ENCODE measurements at places on chromosomes 6 and 20. TPM values are rescaled to one million over a fixed set of nuclear protein-coding genes. Genes with fewer than 3 reads are reported as not detected.

FKBP1C gene
- not detected for total RNA-seq

PKHD1 gene
- under 0.01 TPM for total RNA-seq

ENPP5 gene
- 4.7 TPM for total RNA-seq

CDH22 gene
- 2.2 TPM for total RNA-seq

LIN28B gene
- total RNA-seq, result 0.25 TPM

PAK5 gene
- 36.1 TPM for total RNA-seq

PTCRA gene
- not detected for total RNA-seq

TTK gene
- 4.4 TPM for total RNA-seq

TSPO2 gene
- not detected for total RNA-seq

PRICKLE4 gene
- total RNA-seq, result 0.49 TPM

SLC17A4 gene
- under 0.01 TPM for total RNA-seq

NEURL2 gene
- total RNA-seq, result 3.2 TPM

MAP7 gene
- total RNA-seq, result 4.2 TPM

All from temporal lobe (tissue), 4 donors.